ENCODE measurements at places on chromosomes 13 and 19.

- no peak for DNase-seq
Measured at GRCh38 chr13:98525456-98526181, 51.3 kb downstream of the STK24 start.

DNA sequence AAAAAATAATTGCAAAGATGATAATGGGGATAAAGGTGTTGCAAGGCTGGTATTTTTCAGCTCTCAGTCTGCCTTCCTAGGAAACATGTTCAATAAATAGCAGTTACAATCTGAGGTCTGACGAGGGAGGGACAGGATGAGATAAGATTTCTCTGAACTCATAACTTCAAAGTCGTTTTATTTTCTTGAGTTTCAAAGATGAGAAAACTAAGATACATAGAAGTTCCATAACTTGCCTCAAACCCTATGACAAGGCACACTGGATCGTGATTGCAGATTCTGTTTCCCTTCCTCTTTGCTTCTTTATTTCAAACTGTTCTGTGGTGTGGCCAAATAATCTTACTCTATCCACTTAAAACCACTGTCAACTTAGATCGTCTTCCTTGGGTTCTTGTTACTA lies 327.2 kb downstream of the GPC5 start:
- DNase-seq = no peak

DNA sequence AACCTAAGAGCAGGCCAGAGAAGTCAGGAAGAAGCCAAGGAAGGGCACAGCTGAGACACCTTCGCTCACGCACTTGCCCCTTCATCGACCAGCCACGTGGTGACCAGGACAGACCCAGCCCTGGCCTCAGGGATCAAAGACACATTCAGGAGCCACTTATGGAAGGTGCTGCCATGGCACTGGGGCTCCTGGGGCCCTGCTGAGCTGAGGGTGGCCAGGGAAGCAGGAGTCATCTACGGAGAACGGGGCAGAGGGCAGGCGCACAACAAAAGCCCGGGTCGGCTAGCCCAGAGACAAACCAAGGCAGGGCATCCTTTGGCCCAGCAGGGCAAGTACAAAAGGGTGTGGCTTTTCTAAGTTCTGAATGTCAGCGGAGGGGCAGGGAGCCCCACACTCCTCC lies 2.3 kb downstream of the PLPP2 start:
- DNase-seq = no peak

DNA sequence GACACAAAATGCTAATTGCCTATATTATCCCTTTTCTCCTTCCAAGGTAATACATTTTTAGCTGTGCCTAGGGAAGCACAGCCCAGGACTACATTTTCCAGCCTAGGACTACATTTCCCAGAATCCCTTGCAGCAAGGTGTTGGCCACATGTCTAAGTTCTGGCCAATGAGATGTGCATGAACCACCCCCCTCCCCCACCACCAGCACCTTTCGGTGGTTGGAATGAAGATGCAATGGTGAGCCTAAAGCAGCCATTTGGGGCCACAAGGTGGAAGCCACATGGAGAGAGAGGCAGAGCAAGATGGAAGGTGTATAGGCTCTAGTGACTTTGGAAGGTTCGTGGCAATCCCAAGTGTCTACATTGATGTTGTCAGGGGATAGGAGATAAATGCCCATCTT lies 16.2 kb downstream of the UNC13A start:
- peak; percentile 17 for DNase-seq

DNA sequence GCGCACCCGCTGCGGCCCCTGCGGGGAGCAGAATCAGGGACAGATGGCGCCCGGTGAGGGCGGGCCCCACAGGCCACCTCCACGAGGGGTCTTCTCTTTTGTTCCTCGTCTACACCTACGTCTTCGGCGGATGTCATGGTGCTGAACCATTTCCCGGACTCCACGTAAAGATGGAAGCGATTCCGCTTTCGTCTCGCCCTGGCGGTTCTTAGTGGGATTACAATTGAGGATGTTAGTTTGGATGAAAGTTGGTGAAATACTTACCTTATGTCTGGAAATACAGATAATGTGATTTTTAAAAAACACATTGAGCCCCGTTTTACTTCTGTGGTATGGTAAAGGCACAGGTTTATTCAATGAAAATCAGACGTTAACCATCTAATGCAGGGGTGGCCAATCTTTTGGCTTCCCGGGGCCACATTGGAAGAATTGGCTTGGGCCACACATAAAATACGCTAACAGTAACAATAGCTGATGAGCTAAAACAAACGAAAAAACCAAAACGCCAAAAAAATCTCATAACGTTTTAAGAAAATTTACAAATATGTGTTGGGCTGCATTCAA lies 1.4 kb upstream of the ZMYM5 start:
- peak; percentile 88 for DNase-seq

GRCh38 chr13:38385153-38385891 lies 35.7 kb downstream of the UFM1 start:
- DNase-seq = no peak

GRCh38 chr19:12801466-12802266 lies at the start of the genes PRDX2 and THSD8:
PRDX2 (minus strand) TSS chr19:12801800; CDS start chr19:12801261, 539 bp downstream.
THSD8 (plus strand) TSS chr19:12802069; CDS start chr19:12802072, 3 bp downstream.
- DNase-seq = peak; percentile 23

DNA sequence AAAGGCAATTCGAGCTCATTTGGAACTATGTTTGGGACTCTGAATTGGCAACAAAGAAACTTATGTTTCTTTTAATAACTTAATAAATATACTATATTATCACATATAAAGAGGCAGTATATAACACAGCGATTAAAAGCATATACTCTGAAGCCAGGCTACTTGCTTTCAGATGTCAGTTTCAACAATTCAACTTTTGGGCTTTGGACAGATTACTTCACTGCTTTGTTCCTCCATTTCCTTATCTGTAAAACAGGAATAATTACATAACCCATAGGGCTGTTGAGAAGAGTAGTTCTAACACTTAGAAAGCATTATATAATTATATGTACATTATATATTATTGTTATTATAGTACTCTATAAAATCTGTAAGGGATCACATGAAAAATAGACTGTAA lies 107.2 kb downstream of the EDNRB start:
- DNase-seq = no peak

DNA sequence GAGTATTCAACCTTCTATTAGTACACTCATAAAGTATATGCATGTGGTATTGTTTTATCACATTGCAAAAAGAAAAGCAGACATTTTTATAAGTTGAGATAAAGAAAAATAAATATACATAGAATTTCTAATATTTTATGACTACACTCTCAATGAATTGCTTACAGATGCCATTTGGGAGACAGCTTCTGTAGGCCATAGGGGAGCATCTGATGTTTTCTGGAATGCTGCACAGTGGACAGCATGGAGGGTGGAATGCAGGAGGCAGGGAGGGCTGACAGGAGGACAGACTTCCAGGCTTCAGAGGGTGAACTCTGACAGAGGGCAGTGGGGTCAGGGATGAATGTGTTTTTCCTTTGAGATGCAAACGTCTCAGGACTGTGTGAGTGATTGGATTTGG lies 45.8 kb downstream of the MIPEP start:
- DNase-seq = no peak

DNA sequence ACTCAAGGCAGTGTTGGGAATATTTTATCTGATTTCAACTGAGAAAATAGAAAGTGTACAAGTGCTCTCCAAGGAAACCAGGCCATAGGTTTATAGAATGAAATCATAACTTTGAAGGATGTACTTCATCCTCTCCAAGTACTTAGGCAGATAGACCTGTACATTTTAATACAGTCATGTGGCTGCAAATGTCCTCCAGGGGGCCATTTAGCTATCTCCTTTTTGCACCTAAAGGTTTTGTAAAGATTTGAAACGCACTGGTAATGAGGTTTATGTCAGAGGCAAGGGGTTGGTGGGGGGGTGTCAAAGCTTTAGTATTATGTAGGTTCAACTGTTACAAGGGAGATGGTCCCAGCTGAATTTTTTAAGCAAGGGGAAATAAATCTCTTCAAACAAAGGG lies 364.4 kb downstream of the DCT start:
- DNase-seq = no peak

GRCh38 chr13:44812818-44813217 lies 176.5 kb downstream of the NUFIP1 start:
- no peak for DNase-seq

DNA sequence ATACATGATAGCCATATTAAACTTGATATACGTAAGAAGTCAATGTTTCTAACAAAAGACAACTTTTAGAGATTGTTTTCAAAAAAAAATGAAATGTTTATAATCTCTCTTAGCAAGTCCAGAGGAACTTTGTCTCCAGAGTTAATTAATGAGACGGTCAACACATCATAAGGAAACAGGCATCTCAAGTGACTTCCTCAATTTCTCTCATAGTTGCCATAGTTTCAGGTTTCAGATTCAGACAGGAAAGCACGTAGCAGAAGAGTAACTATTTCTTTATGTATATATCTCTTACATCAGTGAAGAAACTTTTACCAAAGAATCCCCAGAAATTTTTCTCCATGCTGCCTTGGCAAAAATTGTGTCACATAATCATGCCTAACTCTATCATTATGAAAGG lies 159.6 kb upstream of the ATXN8OS start:
- no peak for DNase-seq

- no peak for DNase-seq
Measured at GRCh38 chr13:30763786-30764413, 28.6 kb downstream of the ALOX5AP start.

DNA sequence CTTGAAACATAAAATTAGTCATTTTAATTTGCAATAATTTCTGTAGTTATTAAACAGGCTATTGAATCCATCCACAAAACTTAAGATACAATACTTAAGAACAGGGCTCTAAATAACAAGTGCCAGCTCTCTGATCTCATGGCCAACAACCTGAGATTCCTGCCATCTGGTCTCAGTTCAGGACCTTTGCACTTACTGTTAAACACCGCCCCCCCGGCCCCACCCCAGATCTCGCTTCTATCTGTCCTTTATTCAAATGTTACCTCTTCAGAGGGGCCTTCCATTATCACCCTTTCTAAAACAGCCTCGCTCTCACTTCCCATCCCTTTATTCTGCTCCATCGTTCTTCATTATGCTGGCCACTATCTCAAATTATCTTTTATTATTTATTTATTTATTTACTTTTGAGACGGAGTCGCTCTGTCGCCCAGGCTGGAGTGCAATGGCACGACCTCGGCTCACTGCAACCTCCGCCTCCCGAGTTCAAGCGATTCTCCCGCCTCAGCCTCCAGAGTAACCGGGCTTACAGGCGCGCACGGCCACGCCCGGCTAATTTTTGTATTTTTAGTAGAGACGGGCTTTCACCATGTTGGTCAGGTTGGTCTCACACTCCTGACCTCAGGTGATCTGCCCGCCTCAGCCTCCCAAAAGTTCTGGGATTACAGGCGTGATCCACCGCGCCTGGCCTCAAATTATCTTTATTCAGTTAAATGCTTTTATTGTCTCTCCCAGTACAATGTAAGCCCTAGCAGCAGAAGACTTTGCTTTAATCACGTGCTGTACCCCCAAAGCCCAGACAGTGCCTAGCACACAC lies 838 bp upstream of the SNRNP70 start:
- DNase-seq = no peak

DNA sequence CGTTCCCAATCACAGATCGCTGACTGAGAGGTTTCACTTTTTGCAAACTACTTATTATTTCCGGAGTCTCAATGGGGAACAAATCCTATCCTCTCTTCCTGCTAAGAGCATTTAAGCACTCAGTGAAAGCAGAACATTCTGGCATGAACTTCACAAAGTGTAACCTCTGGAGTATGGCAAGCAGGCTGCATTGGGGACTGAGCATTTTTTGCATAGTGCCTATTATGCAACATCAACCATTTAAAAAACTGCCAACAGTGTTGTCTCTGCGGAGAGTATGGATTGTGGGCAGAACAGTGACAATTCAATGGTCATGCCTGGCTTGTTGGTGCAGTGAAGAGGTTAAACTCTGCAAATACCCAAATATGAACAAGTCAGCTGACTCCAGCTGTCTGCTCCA lies 484.6 kb downstream of the OLFM4 start:
- DNase-seq = no peak

DNA sequence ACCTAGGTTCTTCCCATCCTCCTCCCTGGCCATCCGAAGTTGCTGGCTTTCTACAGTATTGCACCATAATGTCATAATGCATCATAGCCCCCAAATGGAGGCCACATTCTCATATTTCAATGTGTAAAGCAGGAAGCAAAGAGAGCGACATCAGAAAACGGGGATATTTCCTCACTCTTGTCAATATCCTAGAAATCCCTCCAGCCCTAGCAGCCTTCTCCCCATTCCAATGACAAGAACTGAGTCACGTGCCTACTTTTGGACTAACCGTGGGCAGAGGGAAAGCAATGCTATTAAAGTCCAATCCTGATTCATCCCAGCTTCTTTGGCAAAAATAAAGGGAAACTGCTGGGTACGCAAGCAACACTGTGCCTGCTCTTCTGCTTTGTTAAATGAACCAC lies 4.3 kb upstream of the RAP2A start:
- DNase-seq = no peak

GRCh38 chr19:14528419-14529253 lies 758 bp upstream of the TECR start:
- no peak for DNase-seq

DNA sequence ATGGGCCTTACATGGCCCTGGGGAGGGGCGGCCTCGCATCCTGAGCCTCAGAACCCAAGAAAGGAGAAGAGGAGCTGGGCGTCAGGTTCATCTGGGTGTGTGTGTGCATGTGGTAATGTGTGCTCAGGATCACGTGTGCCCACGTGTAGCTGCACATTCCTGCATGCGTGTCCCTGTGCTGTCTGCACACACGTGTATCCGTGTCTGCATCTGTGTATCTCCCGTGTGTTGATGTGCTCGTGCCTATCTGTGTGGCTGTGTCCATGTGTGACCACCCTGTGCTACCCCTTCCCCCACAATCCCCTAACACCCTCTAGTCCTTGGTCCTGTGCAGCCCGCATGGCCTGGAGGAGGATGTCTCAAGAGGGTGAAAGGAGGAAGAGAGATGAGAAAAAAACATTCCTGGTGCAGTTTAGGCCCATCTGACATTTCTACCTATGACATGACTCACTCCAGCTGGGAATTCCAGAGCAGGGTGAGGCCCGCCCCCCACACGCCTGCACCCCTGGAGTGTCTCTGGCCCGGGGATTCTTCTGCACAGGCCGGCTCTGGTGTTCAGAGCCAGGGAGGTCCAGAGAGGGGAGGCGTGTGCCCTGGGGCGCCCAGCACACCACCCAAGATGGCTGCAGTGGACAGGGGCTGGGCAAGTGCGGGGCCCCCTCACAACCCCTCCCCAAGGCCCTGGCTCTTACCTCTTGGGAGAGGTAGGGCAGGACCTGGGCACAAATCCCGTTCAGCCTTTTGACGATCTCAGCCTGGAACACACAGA lies 7.1 kb downstream of the TLE5 start:
- no peak for DNase-seq
